Hematopoietic multipotent progenitor cell (in vitro differentiated cells): ENCODE measurements at places on chromosomes 16 and 17. TPM values are rescaled to one million over a fixed set of nuclear protein-coding genes. Genes with fewer than 3 reads are reported as not detected.

PKMYT1 gene
- 7.3 TPM for total RNA-seq

GINS3 gene
- 4.3 TPM for total RNA-seq

SMTNL2 gene
- total RNA-seq: not detected

KRT9 gene
- total RNA-seq: not detected

HBM gene
- 1.3 TPM for total RNA-seq

SLC12A3 gene
- total RNA-seq: not detected

GRCh38 chr16:20904507-20905081 lies 4.0 kb downstream of the LYRM1 start:
- DNase-seq: peak; percentile 93

GRCh38 chr17:56834380-56835263 lies 671 bp downstream of the DGKE start:
- peak; percentile 77 for DNase-seq

DNA sequence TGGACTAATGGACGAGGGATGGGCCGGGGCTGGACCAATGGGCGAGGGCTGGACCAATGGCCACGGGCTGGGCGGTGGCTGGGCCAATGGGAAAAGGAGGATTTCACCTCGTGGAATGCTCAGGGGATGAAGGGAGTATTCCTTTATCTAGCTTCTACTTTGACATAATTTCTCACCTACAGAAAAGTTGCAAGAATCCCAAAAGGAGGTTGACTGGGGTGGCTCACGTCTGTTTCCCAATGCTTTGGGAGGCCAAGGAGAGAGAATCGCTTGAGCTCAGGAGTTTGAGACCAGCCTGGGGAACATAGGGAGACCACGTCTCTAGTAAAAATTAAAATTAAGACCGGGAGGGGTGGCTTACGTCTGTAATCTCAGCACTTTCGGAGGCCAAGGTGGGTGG lies 5.7 kb upstream of the FLYWCH1 start:
- no peak for DNase-seq

- peak; percentile 57 for DNase-seq
Measured at GRCh38 chr17:1865252-1866037, 35.6 kb downstream of the RPA1 start.

DNA sequence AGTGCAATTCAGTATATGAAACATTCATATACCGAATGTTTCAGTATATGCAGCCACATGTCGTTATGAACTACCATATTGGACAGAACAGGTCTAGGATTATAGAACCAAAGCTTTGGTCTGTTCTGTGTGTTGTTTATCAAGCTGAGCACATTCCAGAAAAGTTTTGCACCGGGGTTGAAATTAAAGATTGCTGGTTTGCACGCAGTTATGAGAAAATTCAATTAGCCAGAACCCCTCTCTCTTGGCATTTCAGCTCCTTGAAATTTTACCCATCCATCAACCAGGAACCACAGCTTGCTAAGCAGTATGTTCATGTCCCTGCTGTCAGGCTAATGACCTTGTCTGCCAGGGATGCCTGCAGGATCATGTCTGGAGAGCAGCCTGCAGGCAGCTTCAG lies 9.5 kb downstream of the KRT32 start:
- DNase-seq: no peak

DNA sequence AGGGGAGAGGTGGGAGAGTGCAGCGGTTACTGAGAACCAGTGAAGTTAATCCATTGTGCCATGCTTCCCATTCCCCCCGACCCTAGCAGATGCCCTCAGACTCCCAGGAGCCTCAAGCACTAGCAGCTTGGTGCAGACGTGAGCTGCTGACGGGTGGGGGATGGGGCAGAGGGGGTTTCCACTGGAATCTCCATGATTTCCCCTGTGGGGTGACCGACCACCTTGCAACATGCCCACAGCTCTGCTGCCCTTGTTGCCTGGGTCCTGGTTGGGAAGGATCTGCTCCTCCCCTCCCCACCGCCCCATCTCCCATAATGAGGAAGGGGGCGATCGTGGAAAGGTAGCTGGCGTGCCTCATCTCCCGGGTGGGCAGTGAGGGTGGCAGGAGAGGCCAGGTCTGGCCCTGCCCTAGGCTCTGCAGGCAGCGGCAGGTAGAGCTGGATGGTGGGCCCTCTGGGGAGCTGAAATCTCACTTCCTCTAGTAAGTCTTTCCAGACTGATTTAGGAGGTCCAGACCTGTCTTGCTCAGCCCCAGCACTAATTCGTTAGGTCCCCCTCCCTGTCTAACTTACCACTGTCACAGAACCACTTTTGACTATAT lies 9.6 kb downstream of the FLOT2 start:
- DNase-seq: no peak

DNA sequence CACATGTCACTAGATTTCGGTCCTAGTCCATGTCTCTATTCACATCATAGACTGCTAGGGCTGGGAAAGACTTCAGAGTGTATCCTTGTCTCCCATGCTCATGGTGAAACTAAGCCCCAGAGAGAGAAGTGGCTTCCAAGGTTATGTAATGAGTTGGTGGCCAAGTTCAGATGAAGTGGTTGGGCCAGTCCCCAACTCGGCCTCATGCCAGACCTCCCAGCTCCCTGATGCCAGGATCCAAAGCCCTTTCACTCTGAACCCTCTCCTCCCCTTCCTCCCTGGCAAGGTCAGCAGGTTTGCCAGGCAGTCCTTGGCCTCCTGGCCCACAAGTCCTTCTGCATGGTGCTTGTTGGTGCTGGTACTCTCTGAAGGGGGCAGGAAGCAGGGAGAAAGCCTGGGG lies 189.7 kb downstream of the AXIN2 start:
- DNase-seq: no peak

- peak; percentile 79 for DNase-seq
Measured at GRCh38 chr17:3913531-3914311, 2.5 kb downstream of the P2RX1 start.

DNA sequence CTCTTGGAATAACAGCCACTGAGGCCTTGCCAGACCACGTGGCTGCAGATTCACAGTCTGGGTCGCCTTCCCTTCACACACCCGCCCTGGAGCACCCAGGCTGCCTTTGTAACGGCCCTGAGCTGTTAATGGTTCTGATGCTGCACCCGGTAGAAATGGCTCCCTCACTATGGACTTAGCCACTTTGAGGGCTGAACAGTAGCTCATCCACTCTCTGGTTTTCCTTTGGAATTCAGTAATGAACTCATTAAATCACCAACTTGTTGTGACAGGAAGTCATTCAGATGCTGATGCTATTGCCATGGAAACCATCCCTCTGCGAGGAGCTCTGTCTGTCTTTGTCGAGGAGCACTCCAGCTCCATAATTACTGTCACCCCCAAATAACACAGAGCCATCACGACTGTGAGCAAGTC lies 59.2 kb downstream of the CDK5R1 start:
- no peak for DNase-seq

- DNase-seq: no peak
Measured at GRCh38 chr17:39611401-39612112, 3.8 kb upstream of the NEUROD2 start.
